ENCODE measurements at places on chromosomes 12 and 14.
A peak's percentile ranks its signal among the peaks of the same experiment; 100 is the strongest.

DNA sequence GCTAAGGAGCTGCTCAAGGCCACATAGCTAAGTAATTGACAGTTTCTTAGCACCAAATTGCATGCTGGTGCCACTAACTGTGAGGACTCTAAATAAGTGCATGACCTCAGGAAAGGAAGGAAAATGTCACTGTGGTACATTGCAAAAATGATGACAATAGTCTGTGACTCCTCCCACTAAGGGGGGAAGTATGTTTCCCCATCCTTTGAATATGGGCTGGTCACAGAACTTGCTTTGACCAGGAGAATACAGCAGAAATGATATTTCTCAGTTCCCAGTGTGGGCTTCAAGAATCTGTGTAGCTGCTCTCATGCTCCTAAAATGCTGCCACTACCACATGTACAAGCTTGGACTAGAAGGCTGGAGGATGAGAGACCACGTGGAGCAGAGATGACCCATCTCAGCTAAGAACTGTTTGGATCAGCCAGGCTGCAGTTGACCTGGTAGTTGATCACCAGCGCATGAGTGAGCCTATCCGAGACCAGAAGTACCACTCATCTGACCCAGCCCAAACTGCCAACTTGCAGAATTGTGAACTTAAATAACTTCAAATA, 42.2 kb upstream of the NOS1 start:
- no peak for DNase-seq

GRCh38 chr12:29561664-29562071, 64.2 kb upstream of the OVCH1 start:
- DNase-seq = no peak

- DNase-seq = no peak
Measured at GRCh38 chr12:71683633-71684032, 2.2 kb upstream of the TMEM19 start.

GRCh38 chr14:67943947-67944346, 124.4 kb downstream of the RAD51B start:
- DNase-seq = peak; percentile 6

- DNase-seq = no peak
Measured at GRCh38 chr14:95014036-95014435, 143.3 kb downstream of the DICER1 start.

DNA sequence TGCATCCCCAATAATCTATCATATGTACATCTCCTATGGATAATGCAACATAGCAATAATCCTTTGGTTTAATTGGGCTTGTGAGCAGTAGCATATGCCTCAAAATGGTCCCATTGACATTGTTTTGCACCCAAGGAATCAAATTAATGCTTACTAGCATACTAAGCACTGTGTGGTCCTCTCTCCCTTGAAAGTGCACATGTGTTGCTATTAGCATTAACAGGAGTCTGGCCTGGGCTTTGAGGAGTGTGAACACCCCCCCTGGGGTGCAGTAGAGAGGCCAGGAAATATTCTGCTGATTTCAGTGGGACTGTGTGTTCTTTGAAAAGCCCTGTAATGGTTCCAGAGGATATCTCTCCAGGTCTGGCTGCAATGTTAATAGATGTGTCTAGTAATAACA, 1148.4 kb downstream of the VRK1 start:
- DNase-seq = no peak
